NCI-H2227 treated with DMSO at 0.1 percent for 48 hours (cell line): ENCODE measurements at places on chromosomes 16 and 17.

- DNase-seq, result no peak
Measured at GRCh38 chr16:24939224-24939623, 75.9 kb downstream of the ARHGAP17 start.

DNA sequence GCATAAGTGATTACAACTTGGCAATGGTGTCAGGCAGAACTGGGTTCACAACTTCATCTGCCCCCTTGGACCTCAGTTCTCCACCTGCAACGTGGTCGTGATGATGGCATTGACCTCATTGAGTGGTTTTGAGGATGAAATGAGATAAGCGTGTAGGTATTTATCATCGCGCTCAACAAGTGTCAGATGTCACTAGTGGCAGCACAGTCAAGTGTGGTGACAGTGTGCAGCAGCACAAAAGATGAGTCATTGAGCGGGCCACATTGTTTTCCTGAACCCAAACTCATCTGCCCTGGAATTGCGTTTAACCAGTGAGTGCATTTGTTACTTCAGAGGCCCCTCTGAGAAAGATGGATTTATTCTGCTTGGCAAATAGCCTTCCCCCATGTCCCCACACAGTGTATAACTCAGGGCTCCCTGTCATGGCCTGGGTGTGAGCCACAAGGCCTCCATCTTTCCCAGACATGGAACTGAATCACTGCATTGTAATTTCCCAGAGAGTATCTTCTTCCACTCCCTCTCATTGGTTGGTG, 20.9 kb downstream of the IRX3 start:
- no peak for DNase-seq

- DNase-seq, result no peak
Measured at GRCh38 chr16:82609140-82609539, 17.6 kb upstream of the CDH13 start.

- no peak for DNase-seq
Measured at GRCh38 chr17:77147357-77147801, 6.6 kb downstream of the SEC14L1 start.

DNA sequence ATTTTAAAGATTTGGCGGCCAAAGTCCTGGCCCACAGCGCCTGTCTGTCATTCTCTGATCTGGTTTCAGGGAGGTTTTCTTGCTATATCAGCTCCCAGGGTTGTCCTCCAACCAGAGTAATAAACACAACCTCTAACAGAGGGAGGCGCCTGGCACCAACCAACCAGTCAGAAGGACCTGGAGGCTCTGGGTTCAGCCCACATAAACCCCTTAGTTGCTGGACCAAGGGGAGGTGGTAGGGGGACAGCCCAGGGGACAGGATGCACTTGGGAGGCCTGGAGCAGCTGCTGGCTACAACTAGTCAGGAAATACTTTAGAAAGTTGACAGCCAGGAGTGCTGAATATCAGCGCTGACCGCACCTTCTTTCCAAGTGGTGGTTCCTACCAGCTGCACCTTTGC, 41.7 kb upstream of the CDRT4 start:
- DNase-seq, result no peak

DNA sequence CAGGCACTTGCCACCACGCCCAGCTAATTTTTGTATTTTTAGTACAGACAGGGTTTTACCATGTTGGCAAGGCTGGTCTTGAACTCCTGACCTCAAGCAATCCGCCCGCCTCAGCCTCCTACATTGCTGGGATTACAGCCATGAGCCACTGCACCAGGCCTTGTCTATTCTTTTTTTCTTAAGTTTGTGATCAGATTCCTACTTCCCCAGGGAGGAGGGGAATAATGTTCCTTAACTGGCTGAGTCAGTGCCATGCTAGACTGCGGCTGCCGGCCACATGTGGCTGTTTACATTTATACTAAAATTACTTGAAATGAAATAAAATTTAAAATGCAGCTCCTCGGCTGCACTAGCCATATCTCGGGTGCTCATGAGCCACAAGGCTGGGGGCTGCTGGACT, 27.8 kb upstream of the USP36 start:
- DNase-seq, result no peak

DNA sequence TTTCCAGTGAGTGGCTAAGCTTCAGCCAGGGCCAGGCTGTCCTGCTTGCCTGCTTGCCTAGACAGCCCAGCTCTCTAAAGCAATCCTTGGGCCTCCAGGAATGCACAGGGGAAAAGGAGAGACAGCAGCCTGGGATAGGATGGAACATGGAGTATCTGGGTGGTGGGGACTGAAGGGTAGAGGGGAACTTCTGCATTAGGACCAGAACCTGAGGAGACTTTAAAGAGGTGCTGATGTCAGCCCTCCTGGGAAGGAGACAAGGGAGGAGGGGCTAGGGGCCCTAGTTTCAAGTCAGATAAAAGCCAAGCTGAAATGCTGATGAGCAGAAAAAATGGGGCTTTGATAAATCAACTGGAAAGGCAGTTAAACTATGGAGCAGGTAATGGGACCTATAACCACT, 1.8 kb downstream of the HOXB7 start:
- DNase-seq, result no peak

- no peak for DNase-seq
Measured at GRCh38 chr16:85781695-85782370, 17.5 kb downstream of the EMC8 start.

GRCh38 chr16:29916979-29917378, 9.0 kb downstream of the KCTD13 start:
- DNase-seq, result no peak

GRCh38 chr17:19659366-19660177, 11.0 kb downstream of the ALDH3A2 start:
- DNase-seq, result no peak

DNA sequence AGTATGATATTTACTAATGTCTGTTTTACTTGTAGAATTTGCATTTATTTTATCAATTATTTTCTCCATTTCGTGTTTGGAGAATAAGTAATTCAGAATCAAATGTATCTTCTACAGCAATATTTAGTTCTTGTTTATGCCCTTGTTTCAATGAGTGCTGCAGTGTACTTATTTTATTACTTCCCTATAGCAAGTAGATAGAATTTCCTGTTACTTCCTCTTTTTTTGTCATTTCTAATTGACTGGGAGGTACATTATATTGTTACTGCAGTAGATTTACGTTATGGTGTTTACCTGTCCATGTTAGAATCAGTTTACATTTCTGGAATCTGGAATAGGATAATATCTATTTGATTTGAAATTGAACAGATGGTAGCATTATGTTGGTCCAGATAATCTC, 71.2 kb downstream of the OMG start:
- no peak for DNase-seq

DNA sequence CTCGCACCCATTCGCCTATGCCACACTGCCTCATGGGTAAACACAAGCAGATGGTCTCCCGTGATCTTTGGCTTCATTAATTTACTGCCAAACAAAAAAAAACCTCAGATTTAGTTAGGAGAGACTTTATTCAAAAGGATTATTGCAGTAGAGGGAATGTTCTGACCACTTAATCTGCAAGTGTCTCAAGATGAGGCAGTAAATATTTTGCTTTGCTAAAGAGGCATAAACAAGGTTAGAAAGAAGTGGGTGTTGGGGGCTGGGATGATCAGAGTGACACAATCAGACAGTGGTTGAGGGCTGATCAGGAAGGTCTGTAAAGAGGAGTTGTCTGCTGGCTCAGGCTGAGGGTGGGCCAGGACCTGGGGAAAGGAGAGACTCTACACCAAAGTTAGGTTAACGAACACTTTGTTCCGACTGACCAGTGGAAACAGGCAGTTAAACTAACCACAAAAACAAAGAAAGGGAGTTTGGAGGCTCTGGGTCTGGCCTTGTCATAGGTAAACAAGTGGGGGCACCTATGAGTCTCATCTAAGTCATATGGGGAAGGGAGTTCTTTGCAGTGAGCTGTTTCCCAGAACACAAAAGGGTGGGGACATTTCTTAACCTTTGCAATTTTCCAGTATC, 28.5 kb downstream of the HSD17B2 start:
- no peak for DNase-seq

GRCh38 chr17:72816406-72816805, 276.1 kb downstream of the SLC39A11 start:
- no peak for DNase-seq

GRCh38 chr17:5854871-5855554, 215.2 kb upstream of the WSCD1 start:
- no peak for DNase-seq

- no peak for DNase-seq
Measured at GRCh38 chr17:21176773-21177395, 37.1 kb downstream of the TMEM11 start.

DNA sequence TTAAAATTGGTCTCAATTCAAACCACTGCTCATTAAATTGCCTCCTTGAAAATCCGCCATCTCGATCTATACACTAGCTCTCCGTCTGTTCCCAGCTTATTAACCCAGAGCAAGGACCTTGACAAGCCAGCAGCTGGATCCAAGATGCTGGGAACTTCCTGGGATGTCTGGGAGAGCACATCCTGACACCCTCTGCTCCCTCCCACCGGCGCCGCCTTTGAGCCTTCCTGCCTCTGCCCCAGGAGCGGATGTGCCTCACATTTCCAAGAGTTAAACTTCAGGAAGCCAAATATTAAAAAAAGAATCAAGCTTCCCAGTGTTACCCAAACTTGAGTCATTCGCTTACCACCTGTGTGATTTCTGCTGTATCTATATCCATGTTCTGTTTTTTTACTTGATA, 107.9 kb downstream of the HAPSTR1 start:
- no peak for DNase-seq

- peak; percentile 50 for DNase-seq
Measured at GRCh38 chr17:3534881-3535252, 22.7 kb downstream of the TRPV3 start.

GRCh38 chr17:46895171-46895570, 27.8 kb upstream of the GOSR2 start:
- DNase-seq, result no peak

DNA sequence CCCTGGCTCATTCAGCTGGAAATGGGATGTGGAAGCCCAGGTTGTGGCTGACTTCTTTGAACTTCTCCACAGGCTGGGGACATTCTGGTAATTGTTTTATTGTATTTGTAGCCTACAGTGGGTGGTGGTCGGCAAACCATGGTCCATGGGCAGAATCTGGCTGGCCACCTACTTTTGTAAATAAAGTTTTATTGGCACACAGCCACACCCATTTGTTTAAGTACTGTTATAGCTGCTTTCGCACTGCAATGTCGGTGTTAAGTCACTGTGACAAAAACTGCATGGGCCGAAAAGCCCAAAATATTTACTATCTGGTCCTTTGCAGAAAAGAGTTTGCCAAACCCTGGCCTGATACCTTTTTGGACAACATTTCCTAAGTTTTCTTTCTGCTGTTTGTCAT, 86.2 kb downstream of the NTN1 start:
- DNase-seq, result no peak

DNA sequence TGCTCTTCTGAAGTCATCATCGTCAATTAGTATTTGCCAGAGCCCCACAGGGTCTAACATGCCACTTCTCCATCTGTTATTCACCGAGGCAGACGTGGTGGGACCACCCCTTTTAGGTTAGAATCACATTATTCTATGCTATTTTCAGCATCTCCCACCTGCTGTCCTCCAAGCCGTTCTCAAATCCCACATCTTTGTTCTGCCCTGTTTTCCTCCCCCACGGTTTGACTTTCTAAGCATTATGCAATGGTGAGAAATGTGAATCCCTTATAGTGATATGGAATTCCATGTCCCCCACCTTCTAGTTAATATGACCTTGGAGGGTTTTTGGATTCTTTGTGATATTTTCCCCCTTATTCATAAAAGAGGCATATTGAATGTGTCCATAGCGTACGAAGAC, 634.1 kb upstream of the RBFOX1 start:
- DNase-seq, result peak; percentile 54

DNA sequence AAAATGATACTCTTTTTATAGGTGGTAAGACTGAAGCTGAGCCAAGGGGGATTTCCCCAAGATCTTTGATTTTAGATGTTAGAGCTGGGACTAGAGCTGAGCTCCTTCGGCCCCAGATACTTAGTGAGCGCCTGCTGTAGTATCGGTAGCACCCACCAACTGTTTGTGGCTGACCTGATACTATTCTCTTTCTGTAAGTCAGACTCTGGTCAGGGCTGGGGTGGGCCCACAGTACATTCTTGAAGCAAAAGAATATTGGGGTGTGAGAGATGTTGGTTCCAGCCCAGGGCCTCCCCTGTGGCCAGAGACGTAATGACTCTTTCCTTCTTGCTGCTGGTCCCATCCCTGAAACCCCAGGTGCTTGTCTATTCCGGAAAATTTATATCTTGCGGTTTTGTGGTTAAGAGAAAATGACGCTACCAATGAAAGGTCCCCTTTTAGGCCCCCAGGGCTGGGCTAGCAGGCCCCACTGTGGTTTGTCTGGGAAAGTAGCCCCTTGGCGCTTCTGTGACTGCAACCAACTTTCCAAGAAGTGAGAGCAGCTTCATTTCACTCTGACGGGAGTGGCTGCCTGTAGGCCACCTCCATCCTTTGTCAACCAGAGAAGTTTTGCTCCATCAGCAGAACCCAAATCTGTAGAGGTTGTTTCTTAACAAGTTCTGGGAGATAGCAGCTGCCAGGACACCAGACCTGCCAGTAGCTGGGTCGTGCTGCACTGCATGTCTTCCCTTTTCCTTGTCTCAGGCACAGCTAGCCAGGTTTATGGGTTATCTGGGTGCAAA, 86.4 kb upstream of the LGALS9 start:
- DNase-seq, result no peak

GRCh38 chr17:77506371-77506991, 365.7 kb downstream of the SEC14L1 start:
- DNase-seq, result no peak

DNA sequence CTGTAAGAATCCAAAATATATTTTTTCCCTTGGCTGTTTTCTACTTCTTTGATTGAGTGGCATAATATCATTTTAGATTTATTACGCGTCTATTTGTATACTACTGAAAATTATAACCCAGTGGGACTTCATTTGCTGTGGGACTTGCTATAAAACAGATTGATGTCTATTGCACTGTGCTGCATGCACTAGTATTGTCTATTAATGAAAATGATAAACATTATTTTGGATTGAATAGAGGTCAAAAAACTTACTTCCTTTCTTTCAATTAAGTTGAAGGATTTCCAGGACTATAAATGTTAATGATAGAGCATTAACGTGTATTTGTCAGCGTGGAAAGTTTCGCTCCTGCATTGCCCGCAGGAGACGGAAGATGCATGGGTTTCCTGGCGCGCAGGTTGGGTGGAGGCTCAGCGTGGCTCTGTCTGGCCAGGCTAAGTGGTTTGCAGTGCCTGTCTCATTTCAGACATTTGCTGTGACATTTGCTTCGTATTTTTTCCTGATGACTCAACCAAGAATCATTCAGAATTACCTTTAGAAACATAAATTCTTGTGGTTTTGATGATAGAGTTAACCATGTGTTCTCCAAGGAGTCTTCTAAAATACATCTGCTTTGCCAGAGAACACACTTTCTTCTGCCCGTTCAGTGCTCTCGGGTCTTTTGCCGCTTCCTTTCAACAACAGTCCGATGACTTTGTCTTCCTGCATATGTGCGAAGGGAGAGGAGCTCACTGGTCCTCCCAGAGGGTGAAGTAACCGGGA, 216.7 kb downstream of the RPTOR start:
- DNase-seq, result no peak
